ENCODE measurements at places on chromosomes 5 and 9. TPM values are rescaled to one million over a fixed set of nuclear protein-coding genes. Genes with fewer than 3 reads are reported as not detected.

GABRA6 gene
- total RNA-seq, result not detected

GRCh38 chr5:997001-997474, 11.6 kb upstream of the NKD2 start:
- DNase-seq, result peak; percentile 64

DNA sequence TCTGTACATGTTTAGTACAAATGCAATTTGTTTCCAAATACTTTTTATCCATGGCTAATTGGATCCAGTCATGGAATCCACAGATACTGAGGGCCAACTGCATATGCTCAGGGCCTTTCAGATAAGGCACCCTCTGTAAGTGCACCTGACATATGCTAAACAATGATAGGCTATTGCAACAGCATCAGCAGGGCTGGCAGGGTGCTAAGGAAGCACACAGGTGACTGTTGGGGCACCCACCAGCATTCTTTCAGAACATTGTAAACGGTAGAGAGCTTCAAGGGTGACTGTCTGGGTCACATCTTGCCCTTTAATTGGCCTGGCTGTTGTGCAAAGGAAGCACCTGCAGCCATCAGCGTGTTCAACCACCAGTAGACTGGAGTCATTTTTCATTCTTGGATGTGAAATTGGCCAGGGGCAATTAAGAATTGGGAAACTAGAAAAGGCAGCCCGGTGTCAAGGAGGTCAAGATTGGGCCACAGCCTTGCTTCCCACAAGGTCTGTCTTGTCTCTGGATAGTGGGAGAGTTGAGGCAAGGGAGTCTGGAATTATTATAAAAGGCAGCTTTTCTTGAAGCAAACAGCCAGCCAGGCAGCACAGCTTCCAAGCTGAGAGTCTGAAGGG, 129.3 kb upstream of the RAI14 start:
- DNase-seq, result no peak

RNF180 gene
- 1.2 TPM for total RNA-seq

LCN12 gene
- 0.38 TPM for total RNA-seq

DNA sequence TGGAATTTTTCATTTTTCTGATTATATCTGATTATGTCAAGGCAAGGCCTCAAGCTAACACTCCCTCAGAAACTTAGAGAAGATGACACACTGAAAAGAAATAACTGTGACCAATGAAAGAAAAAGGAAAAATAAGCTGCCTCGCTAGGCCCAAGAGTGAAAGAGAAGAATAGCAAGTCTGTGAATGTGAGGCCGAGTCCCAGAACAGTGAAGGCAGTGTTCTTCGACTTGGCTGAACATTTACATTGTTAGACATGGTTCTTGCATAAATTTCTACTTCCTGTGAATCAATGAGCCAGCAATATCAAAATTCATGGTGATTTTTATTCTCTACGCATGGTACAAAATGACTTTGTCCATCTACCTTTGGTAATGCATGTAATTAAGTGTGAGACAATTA, at the start of gene ATP10B:
Gene ATP10B, minus strand, starts transcription at position 163 of the 400 bp plus-strand sequence. CDS start 164,137 bp downstream, outside the sequence.
- no peak for DNase-seq

IL33 gene
- total RNA-seq, result 0.33 TPM

DNA sequence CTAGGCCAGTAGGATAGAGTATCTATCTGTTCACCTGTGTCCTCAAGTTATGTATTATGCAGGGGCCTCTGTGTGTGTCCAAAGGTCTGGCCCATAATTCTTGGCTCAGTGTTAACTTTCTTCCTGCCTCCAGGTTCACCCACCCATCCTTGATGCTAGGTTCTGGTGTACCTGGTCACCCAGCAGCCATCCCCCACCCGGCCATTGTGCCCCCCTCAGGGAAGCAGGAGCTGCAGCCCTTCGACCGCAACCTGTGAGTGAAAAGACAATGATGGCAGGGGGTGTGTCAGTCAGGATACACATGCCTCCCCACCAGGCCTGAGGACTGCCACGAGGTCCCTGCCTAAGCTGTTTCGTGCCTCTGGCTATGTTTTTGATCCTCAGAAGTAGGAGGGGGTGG, 27.6 kb downstream of the TCF7 start:
- DNase-seq, result peak; percentile 13

DNA sequence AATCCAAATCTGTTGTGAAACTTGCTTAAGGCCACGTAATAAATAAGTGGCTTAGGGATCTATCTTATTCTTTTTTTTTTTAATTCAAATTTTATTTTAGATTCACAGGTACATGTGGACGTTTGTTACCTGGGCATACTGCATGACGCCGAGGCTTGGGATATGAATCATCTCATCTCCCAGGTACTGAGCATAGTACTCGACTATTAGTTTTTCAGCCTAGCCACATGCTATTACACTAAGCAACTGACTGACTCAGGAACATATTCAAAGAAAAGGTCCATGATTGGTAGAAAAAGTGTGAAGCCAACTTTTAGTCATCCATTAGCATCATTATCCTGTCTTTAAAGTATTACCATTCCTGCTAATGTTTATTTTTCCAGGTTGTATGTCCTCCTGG, 1103.5 kb upstream of the DMAC1 start:
- no peak for DNase-seq

NAIP gene
- total RNA-seq, result 0.90 TPM

GRCh38 chr5:7762267-7762666, 88.7 kb downstream of the CFAP90 start:
- peak; percentile 73 for DNase-seq

DNA sequence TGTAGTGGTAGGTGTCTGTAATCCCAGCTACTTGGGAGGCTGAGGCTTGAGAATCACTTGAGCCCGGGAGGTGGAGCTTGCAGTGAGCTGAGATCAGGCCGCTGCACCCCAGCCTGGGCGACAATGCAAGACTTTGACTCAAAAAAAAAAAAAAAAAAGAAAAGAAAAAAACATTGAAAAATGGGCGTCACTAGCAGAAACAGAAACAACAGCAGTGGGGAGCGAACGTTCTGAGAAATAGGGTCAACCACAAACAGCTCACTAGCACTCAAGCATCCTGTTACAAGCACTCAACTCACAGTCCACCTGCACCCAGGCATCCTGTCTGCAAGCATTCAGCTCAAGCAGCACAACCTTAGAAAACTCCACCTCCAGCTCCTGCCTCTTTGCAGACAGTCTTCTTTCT, 17.2 kb downstream of the TRIM14 start:
- no peak for DNase-seq

DNA sequence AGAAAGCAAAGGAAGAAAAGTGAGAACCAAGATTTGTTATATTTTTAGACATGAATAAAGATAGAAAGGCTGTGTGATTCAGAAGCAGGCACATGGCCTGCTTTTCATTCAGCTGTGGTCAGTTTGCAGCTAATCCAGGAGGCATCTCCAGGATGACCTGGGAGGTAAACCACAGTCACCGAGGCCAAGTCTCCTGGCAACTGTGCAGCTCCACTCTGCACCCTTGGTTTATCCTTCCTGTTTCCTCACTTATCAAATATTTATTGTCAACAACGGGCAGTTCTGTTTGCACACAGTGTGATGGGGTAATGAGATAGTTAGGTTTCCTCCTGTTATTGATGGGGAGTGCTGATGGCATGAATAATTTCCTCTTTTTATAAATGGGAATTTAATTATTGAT, 243.0 kb downstream of the PSAT1 start:
- no peak for DNase-seq

GRCh38 chr5:173735184-173735583, 118.7 kb upstream of the BOD1 start:
- DNase-seq, result no peak

- no peak for DNase-seq
Measured at GRCh38 chr9:134787601-134788531, 92.7 kb upstream of the FCN2 start.

GRCh38 chr5:139037732-139038131, 160.4 kb downstream of the SIL1 start:
- no peak for DNase-seq

MARCHF11 gene
- total RNA-seq, result 2.1 TPM

PLK2 gene
- 7.1 TPM for total RNA-seq

GRCh38 chr9:124635285-124635684, 128.1 kb upstream of the NR5A1 start:
- no peak for DNase-seq

DNA sequence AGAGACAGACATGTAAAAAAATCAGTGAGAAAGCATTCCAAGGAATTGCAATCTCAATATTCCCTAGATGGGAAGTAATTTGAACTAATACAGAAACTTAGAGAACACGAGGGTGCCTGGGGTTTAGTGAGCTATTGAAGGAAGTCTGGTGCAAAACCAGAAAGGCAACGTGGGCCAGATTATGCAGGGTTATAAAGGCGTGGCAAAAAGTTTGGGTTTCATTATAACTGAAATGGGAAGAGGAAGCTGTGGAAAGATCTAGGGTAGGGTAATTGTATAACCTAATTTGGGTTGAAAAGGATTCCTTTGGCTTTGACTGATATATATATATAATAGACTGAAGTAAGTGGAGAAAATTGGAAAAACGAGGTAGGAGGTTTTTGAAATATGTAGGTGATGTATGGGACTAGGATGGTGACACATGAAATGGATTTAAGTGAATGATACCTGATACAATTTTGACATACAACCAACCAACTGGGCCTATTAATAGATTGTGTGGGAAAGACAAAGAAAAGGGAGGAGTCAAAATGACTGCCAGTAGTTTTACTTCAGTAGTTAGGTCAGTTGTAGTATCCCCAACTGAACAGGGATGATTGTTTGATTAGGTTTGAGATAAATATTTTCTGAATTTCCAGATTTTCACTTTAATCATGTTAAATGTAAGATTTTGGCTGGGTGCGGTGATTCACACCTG, 65.3 kb downstream of the FAM174A start:
- no peak for DNase-seq

UBE2B gene
- 17.3 TPM for total RNA-seq

- peak; percentile 80 for DNase-seq
Measured at GRCh38 chr9:129613520-129614175, 7.3 kb downstream of the C9orf50 start.

DNA sequence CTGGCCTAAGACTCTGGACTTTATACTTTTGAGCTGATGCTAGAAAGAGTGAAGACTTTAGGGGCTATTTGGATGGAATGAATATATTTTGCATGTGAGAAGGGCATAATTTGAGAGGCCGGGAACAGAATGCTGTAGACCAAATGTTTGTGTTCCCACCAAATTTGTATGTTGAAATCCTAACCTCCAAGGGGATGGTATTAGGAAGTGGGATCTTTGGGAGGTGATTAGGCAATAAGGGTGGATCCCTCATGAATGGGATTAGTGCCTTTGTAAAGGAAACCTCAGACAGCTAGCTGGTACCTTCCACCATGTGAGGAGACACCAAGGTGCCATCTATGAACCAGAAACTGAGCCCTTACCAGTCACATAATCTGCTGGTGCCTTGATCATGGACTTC, 165.1 kb upstream of the S1PR3 start:
- no peak for DNase-seq

LRRC19 gene
- not detected for total RNA-seq

GRCh38 chr5:154603011-154603410, 125.0 kb upstream of the HAND1 start:
- no peak for DNase-seq

- no peak for DNase-seq
Measured at GRCh38 chr5:1401536-1402138, 43.6 kb downstream of the SLC6A3 start.

- DNase-seq, result no peak
Measured at GRCh38 chr5:160278343-160278742, 34.0 kb downstream of the CCNJL start.

DNA sequence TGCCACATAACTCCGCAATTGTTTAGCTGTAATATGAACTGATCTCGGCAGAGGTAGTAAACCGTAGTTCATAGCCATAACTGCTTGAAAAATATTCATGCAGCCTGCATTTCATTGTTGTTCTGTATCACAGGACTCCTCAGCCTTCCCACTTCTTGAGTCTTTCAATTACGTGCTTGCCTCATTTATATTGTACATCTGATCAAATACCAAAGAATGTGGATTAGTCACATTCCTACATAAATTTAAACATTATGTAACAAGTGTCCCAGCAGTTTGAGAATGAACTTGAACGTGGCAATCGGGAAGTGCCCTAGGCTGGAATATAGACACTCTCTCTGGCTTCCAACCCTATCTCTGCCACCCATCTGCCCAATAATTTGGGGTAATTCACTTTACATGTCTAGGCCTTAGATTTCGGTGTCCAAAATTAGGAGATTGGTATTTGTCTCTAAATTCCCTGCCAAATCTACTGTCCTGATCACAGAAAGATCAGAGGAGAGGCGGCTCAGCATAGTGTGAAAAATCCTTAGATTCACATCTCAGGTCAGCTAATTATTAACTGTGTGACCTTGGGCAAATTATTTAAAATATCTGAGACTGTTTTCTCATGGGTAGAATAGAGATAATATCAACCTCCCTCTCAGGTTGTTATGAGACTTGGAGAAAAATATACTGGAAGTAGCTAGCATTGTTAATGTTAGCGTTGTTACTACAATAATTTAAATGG, 215.1 kb upstream of the RFX3 start:
- no peak for DNase-seq

CARD19 gene
- 46.5 TPM for total RNA-seq

LOX gene
- 0.44 TPM for total RNA-seq

ECSCR gene
- 6.4 TPM for total RNA-seq

- DNase-seq, result peak; percentile 54
Measured at GRCh38 chr9:69122549-69123141, 51.4 kb upstream of the TJP2 start.

DNA sequence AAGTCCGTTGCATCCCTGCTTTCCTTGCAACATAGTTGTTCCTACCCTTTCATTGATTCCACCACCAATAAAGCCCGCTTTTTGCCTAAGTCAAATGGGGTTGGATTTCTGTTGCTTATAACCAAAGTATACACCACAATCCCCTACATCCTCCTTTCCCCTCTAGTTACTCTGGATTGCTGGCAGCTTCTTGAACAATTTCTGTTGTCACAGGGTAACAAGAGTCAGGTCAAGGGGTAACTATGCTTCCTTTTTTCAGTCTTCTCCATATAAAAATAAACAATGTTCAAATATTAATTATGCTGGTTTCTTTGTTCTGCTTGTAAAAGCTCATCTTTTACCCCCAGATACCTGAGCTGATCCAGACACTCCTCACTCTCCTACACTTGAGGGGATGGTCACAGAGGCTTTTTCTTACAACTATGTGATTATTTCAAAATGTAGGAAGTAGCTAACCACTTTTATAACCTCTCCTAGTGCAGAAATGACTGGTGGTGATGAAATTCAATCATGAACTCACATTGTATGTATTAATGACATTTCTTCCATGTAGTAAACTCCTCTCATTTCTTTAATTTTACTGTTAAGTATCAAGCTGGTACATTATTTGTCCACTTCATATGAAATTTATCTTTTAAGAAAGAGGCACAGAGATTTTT, 136.5 kb downstream of the SNX18 start:
- no peak for DNase-seq

GAPT gene
- not detected for total RNA-seq
